ENCODE measurements at places on chromosomes 12 and 14. TPM values are rescaled to one million over a fixed set of nuclear protein-coding genes. Genes with fewer than 3 reads are reported as not detected.

GRCh38 chr14:64634558-64634957, 69.7 kb upstream of the PLEKHG3 start:
- no peak for DNase-seq

DNA sequence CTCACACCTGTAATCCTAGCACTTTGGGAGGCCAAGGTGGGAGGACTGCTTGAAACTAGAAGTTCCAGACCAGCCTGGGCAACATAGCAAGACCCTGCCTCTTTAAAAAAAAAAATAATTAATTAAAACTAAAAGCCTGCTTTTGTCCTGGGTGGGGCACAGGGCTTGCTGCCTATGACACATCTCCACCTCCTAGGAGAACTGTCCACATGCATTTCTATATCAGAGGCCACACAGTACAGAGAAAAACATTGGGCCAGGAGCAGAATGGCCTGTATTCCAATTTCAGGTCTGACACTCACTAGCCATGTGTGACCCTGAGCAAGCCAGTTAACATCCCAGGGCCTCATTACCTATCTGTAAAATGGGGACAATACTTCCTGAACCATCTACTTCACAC, 31.9 kb downstream of the CCDC88C start:
- no peak for DNase-seq

DNA sequence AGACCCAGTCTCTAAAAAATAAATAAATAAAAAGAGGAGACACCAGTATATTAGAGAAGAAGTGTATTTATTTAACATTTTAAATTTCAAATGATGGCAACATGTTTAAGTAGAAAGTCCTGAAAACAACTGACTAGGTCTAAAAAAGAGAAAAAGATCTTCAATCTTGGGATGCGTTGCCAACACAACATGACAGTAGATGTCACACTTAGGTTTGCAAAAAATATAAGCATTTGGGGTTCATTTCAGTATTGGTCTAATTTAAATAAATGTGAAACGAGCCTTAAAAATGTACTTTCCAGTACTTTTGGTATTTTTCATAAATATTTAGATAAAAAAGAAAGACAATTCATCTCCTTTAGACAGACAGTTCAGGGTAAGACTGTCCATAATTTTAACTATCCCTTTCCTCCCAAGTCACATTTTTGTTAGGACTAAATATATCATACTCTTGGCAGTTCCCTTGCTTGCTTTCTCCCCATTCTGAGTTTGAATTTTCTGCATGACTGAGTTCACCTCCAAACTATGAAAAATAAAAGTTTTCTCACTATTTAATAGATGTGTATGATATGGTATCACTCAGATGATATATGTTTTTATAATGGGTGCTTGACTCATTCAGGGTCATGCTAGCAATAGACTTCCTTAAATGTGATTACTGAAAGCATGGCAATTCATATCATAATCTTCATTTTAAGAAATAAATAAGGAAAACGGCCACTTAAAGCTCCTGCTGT, 4.3 kb downstream of the C14orf93 start:
- no peak for DNase-seq

- DNase-seq, result no peak
These were observed 927.1 kb downstream of the VRK1 start for GRCh38 chr14:97724265-97724731.

GRCh38 chr12:129657179-129657578, 246.6 kb downstream of the TMEM132D start:
- no peak for DNase-seq

DNA sequence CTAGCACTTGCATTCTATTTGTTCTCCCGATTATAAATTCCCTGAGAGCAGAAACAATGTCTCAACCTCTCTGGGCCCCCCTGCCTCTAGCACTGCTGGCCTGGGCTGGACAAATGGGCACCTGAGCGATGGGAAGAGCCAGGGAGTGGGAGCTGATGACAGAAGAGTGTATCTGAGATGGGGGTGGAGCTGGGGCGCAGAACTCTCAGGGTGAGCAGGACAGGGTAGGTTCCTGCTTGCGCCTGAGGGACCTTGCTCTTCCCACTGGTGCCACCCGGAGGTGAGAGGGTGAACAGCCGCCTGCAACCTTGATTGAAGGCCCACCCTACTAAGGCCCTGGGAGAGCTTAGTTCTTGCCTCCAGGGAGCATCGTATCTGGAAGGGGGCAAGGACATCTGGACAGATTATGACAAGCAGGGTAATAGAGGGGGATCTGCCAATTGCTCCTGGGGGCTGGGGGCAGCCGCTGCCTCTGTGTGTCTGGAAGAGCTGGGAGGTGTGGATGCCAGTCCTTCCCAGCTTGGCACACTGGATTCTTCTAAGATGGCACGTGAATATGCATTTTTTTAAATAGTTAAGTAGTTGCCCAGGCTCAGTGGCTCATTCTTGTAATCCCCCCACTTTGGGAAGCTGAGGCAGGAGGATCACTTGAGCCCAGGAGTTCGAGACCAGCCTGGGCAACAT, 43.0 kb upstream of the TSPAN9 start:
- DNase-seq, result peak; percentile 69

GRCh38 chr12:132413931-132414588, 75.9 kb upstream of the FBRSL1 start:
- DNase-seq, result no peak

GRCh38 chr14:26448181-26448855, 149.5 kb downstream of the NOVA1 start:
- no peak for DNase-seq

DNA sequence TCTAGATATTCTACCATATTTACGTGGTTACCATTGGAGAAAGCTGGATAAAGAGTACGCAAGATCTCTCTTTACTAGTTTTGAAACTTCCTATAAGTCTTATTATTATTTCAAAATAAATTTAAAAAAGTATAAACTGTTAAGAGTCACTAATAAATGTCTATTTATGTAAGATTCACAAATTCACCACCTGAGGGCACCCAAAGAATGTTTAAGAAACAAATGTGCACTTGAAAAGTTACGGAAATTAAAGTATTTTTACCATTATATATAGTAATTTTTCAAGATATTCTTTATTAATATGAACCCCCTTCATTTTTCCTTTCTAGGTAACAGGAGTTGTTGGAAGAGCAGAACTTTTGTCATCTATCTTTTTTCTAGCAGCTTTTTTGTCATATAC, 11.9 kb downstream of the TMTC3 start:
- DNase-seq, result no peak

DNA sequence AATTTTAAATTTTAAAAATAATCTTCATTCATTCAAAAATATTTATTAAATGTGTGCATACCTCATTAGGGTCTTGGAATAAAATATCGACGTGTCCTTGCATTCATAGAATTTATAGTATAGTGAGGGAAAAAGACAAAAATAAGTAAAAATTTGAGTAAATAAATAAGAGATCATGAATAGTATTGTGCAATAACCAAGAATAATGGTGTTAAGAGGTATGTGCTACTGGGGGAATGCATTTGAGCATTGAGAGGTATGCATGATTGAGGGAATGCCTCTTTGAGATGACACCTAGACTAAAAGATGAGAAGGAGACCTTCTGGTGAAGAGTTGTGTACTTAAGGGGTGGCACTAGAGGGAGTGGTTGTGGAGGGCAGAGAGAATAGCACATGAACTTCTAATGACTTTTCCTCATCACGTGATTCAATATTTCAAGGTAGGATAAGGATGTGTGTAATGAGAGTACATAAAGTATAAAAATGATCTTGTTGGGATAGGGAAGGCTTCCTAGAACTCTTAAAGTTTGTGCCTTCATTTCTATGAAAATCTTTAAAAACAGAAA, 18.8 kb upstream of the CATSPERB start:
- DNase-seq, result no peak

DNA sequence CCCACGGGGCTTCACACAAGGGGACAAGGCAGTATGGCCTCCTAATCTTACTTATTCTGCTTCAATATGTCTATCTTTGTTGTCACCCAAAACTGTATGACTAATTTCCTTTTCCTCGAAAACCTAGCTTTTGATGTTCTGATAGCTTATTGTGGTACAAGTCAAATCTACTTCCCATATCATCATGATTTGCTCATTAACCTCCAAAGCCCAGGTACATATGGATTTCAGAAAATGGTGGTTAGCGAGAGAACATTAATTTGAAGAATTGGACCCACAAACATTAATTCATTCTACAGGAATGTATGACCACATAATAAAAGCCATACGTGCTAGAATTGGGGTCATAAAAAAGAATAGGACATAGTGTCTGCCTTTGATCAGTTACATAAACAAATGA, 412.5 kb downstream of the CCDC91 start:
- no peak for DNase-seq

GRCh38 chr12:105721051-105721825, 390.7 kb downstream of the C12orf75 start:
- DNase-seq, result no peak

- no peak for DNase-seq
These were observed at the start of gene CISTR for GRCh38 chr12:53751336-53752191. Gene CISTR (minus strand): TSS chr12:53751979.

DNA sequence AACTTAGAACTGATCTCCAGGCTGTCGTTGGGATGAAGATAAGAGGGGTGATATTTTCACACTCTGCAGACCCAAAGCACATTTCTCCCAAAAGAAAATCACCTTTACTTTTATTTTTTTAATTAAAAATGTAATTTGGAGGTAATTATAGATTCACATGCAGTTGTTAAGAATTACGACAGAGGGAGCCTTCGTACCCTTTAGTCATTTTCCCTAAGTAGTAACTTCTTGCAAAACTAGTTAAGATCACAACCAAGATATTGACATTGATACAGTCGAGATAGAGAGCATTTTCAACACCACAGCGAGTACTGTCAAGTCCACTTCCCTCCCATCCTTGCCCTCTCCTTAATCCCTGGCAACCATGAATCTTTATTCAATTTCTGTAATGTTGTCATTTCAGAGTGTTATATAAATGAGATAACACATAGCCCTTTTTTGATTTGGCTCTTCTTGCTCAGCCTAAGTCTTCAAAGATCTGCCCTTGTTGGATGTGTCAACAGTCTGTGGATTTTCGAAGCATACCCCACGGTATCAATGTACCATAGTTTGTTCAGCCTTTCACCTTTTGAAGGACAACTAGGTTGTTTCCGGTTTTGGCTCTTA, 39.6 kb downstream of the DNAH10 start:
- DNase-seq, result no peak

- no peak for DNase-seq
These were observed 17.6 kb upstream of the SRP54 start for GRCh38 chr14:34964977-34965764.

DNA sequence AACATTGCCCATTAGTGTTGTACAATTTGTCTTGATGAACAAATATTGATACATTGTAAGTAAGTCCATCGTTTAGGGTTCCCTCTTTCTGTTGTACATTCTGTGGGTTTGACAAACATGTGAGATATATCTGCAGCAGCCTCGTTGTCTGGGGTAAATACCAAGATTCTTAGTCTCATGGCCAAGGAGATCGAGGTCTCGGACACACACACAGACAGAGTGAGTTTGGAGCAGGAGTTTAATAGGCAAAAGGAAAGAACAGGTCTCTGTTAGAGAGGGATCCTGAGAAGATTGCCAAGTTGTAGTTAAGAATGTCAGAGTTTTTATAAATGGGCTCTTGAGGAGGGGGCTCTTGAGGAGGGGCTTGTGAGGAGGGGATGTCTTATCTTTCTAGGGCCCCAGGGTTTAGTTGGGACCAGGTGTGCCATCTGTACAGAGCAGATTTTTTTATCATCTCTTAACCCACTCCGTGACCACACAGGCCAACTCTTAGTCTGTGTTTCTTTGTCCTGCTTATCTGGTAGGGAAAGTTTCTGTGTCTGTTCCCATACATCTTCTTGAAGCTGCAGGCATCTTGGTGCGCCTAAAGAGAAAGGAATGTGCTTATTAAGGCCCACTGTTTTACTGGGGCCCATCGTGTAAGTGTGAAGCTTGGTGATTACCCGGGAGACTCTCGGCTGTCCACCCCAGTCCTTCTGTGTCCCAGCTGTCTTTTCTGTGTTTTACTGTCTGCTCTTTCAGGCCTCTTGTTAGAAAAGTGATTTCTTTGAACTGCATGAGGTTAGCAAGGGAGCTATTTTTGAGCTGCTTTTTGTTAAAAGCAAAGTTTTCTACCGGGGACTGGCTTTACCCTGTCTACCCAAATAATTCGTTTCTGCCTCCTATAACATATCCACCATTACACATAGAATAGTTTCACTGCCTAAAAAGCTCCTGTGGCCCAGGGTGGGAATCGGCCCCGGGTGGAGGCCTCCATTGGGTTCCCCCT, 22.4 kb upstream of the CLEC2D start:
- no peak for DNase-seq

DNA sequence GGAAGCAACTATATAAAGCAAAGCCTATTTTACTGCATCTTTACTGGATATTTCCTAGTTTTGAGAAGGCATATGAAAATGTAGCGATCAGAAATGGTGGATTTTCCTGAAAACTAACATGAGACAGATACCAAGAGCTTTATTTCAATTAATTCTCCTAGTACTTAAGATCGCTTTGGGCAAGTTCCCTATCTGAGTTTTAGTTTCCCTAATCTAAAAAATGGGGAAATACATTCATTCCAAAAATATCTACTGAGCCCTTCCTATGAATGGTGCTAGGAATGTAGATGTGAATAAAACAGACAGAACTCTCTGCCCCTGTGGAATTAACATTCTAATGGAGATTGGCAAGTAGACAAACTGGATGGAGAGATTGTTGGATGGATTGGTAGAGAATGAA, 8.4 kb downstream of the CATSPERB start:
- DNase-seq, result no peak

DNA sequence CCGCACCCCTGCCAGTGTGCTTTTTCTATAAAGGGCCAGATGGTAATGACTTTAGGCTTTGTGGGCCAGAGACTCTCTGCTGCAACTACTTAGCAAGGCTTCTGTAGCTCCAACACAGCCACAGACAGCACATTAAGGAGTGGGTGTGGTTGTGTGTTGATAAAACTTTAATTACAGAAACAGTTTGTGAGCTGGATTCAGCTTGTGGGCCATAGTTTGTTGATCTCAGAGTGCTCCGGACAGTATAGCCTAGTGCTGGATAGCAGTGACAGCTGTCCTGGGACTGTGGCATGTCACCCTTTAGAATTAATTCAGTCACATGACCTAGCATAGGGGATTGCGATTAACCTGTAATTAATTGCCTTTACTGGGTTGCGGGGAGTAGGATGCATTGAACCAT, 109.7 kb downstream of the ZNF664 start:
- DNase-seq, result no peak

DNA sequence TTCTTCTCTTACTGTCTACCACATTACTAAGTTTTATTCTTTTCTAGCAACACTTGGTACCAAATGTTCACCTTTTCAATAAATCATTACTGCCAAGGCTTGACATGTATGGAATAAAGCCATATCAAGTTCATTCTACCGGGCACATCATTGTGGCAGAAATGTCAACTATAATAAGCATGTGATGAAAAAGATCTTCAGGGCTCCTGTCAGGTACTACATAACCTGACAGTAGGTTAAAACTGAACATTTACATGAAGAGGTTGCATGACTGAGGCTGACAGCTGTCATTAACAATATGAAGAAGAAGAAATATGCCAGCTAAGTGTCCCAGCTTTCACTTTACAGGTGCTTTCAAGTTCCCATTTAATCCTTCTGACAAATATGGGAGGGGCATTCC, 178.9 kb downstream of the KCNH5 start:
- no peak for DNase-seq

HIGD1C gene
- not detected for total RNA-seq

WSB2 gene
- 25.7 TPM for total RNA-seq

LAG3 gene
- total RNA-seq, result 0.14 TPM

CFAP251 gene
- 1.6 TPM for total RNA-seq

NID2 gene
- 15.4 TPM for total RNA-seq

BAG5 gene
- total RNA-seq, result 12.0 TPM

NDRG2 gene
- 107 TPM for total RNA-seq

SMOC1 gene
- total RNA-seq, result 43.7 TPM

Measured in liver (tissue), 10 donors.